ENCODE measurements at places on chromosomes 2 and 18.

DNA sequence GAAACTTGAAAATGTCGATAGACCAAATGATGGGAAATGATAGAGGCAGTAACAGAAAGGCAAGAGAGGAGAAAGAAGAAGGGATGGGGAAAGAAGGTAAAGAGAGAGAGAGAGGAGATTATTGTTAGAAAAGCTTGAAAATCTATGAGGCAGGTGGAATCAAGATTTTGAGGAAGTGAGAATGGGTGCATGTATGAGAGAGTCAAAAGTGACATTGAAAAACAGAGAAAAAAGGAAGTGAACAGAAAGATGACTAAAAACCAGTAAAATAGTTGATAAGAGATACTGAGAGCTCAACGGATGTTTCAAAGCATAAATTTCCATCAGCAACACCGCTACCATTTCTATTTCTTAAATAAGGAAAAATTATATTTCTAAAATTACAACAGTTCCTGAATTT is 327.4 kb upstream of the CWC22 start:
- no peak for DNase-seq

DNA sequence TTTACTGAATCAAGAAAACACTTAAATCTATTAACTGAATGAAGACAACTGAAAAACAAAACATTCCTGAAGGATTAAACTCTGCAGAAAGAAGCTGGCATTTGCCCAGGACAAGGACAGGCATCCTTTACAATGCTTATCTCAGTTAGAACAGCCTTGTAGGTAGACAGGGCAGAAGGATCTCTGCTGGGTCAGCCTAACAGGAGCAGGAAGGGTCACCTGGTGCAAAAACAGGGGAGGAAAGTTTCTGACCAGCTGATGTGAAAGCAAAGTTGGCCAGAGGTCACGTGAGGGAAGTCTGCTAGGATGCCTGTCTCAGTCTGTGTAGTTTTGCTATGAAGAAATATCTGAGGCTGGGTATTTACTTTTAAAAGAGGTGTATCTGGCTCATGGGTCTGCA is 348.6 kb downstream of the ANAPC1 start:
- DNase-seq: no peak

DNA sequence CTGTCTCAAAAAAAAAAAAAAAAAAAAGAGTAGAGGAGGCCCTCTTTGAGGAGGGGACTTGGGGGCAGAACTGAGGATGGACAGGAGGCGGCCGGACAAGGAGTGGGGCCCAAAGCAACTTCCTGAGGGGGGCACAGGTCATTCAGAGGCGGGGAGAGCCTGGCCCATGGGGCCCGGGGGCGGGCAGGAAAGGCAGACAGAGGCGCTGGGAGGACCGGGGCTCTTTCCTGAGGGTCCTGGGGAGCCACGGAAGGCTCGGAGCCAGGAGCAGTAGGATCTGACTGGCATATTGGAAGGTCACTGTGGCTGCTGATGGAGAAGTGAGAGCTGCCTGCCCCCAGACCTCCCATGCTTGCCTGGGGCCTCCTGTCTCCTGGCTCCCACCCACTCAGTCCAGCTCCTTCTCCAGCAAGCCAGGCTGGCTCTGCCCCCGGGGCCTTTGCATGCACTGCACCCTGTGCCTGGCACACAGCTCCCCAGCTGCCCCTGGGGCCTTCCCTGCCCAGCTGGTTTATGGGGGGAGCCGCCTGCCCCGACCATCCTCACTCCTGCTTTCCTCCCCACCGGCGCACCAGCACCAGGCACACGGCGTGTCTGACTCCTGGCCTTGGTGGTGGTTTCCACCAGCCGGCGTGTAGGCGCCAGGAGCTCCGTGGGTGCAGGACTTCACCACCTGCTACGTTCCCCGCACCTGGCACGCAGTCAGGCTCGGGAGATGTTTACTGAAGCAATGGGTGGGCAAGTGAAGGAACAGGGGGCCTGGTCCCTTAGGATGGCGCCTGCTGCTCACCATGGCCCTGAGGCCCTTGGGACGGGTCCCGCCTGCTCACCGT is 5.6 kb downstream of the ESPNL start:
- DNase-seq: no peak

GRCh38 chr18:56258178-56258577 is 380.2 kb downstream of the TXNL1 start:
- DNase-seq: no peak

- DNase-seq: no peak
Observed at GRCh38 chr18:9820127-9820526, 65.6 kb upstream of the TXNDC2 start.

DNA sequence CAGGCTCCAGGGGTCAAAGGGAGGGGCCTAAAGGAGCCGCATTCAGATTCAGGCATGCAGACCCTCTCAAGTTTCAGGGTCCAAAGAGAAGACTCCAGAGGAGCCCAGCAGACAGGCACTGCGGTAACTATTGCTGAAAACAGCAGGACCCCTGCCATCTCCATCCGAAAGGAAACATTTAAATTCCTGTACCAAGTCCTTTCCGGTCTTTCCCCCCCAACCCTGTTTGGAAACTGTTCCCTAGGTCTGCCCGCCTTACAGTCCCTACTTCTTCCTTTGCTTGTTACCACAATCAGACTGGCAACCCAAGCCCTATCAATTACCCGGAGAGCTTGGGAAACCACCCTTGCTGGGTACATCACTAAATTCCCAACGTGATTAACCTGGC is 82.0 kb downstream of the DNMT3A start:
- DNase-seq: no peak

GRCh38 chr18:45106331-45106774 is 425.7 kb downstream of the SETBP1 start:
- DNase-seq: no peak
